ENCODE measurements at places on chromosomes 5 and 9.

- DNase-seq, result no peak
These were observed 17.0 kb upstream of the CEP78 start for GRCh38 chr9:78218890-78219289.

- no peak for DNase-seq
These were observed 163.2 kb upstream of the S1PR3 start for GRCh38 chr9:88828018-88828417.

DNA sequence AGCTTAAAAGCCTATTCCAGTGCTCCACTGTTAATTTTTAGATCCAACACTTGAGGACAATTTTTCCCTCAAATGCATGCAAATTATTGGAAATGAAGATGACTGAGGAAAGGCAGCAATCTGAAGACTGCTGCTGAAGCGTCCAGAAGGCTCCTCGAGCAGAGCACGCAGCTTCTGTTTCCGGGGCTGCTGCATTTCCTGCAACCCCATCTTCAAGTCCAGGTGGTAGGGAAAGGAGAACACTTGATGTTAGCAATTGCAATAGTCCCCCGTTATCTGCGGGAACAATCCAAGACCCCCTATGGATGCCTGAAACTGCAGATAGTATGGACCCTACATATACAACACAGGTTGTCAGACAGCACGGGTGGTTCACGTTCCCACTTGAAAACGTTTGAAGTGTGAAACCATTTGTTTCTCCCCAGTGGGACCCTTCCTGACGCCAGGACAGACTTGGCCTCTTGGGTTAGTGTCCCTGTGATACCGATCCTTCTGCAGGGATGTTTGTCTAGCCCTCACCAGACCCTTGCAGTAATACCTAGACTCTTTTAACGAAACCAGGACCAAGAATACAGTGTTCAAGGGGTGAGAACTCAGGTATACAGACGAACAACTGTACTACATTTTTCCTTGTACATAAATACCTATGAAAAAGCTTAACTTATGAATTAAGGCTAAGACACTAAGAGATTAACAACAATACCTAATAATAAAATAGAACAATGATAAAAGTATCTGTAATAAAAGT lies 152.3 kb downstream of the HSD17B3 start:
- DNase-seq, result no peak

GRCh38 chr9:21688108-21689102 lies 114.0 kb upstream of the MTAP start:
- DNase-seq, result no peak

DNA sequence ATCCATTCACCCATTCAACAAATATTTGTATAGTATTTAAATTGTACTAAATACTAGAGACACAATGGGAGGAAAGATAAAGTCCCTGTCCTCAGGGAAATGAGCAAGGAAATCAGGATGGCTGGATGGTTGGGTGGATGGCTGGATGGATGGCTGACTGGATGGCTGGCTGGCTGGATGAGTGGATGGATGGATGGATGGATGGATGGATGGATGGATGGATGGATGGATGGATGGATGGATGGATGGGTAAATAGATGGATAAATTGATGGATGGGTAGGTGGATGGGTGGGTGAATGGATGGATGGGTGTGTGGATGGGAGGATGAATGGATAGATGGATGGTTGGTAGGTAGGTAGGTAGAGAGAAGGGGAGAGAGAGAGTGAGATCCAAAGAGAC lies 41.5 kb upstream of the WWC1 start:
- no peak for DNase-seq

- no peak for DNase-seq
These were observed 59.1 kb downstream of the BOD1 start for GRCh38 chr5:173557123-173557903.

DNA sequence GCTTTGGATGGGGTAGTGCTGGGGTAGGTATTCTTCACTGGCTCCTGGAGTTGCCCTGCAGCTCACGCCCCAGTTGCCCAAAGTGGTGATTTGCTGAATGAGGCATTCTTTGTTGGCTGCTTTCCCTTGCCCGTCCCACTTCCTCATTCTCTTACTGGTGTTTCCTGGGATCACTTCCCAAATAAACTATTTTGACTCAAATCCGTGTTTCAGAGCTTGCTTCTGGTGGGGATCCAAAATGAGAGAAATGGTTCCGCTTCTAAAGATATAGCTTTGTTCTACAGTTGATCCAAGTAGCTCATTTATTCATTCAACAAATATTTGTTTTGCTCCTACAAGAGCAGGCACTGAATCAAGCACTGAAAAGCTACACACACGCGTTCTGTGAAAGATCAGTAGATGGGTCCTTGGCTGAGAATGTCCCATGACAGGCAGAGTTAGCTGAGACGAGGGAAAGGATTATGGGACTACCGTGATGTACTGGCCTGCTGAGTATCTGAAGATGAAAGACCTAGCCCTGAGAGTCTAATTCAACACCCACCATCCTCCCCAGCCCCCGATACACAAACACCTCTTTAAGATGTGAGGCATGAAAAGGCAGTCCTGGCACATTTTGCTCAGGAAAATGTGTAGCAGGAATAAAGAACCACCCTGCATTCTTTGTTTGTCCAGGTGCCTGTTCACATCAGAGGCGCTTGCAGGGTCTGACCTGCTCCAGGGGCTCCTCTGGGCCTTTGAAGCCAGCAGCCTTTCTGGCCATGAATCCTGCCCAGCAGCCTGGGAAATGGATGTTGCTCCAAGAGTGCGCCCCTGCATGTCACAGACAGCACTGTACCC lies 143.1 kb upstream of the RANBP3L start:
- DNase-seq, result no peak

DNA sequence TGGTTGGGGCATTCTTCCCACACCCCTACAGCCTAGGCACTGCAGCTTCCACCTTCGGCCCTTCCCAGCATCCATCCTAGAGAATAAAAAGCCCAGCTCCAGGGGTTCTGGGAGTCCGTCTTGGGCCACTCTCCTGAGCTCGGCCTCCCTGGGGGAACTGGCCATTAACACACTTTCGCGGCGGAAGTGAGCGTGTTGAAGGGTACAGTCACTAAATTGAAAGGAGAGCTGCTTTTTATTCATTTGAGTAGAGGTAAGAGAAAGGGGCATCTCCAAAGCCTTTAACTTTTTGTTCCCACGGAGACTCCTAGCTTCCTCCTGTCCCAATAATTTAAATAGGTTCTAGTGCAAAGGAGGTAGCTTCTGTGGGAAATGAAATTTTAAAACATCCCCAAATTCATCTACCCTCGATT lies 31.0 kb upstream of the NFIB start:
- DNase-seq, result no peak

- no peak for DNase-seq
These were observed 1.7 kb downstream of the STC2 start for GRCh38 chr5:173326501-173326960.

DNA sequence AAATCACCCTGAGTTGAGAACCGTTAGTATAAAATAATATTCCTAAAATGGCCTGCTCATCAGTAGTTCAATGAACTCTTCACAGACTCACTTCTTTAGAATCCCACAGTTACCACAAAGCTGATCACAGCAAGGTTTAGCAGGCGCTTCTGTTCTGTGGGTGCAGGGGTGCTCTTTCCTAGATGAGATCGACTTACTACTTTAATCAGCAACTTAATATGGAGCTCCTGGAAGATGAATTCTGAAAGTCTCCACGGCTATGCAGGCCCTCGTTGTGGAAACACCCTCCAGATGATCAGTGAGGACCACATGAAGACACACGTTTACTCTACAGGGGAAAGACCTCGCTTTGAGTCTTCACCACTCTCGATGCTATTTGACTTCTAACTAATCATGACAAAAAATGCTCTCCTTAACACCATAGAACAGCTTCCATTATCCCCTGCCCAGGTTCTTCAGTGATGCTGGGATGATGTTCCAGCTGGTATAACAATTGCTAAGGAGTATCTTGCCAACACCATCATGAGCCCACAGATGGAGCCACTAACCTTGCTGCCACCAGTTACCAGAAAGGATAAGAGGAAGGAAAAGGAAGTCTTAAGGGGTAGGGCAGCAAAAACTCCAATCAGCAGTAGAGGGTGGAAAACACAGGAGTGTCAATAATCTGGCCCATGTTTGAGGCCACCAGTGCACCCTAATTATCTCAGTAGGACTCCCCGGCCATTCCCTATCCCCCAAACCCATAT lies 17.9 kb upstream of the GPX8 start:
- no peak for DNase-seq

GRCh38 chr5:114118511-114118910 lies 243.4 kb upstream of the KCNN2 start:
- DNase-seq, result no peak

- no peak for DNase-seq
These were observed 19.7 kb upstream of the SNCAIP start for GRCh38 chr5:122292332-122292731.

- no peak for DNase-seq
These were observed 14.9 kb upstream of the TCOF1 start for GRCh38 chr5:150342583-150342982.

- DNase-seq, result no peak
These were observed 21.8 kb upstream of the JAKMIP2 start for GRCh38 chr5:147804334-147804733.

- no peak for DNase-seq
These were observed 674.3 kb downstream of the ACTL7B start for GRCh38 chr9:108181441-108181840.

DNA sequence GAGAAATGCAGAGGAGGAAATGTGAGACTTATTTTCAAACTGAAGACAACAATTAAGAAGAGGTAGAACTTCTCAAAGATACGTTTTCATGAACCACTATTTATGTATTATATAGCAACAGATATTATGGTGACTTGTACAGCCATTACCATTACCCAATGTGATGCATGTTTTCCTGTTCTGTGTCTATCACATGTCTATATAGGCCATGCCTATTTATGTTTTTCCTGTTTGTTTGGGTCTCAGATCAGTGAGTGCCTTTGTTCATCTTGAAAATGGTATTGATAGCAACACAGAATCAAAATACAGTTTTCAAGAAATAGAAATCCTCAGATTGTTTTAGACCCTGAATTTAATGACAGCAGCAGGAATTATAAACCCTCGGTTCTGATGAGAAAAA lies 44.0 kb downstream of the DAPK1 start:
- DNase-seq, result no peak

DNA sequence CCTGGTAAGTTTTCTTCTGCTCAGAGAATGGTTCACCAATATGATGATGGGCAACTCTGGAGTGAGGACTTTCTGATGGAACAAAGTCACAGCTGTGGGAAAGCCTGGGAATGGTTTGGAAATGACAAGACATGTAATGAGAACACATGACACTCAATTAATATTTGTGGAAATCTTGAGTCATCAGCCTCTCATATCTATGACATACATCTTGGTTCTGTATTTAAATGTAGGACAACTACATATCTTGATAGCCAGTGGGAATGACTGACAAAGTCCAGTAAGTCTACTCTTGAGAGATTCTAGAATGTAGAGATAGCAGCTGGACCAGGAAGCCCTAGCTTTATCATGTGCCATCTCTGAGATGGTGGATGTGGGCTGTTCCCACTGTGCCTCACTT lies 85.5 kb downstream of the PALM2AKAP2 start:
- DNase-seq, result no peak

DNA sequence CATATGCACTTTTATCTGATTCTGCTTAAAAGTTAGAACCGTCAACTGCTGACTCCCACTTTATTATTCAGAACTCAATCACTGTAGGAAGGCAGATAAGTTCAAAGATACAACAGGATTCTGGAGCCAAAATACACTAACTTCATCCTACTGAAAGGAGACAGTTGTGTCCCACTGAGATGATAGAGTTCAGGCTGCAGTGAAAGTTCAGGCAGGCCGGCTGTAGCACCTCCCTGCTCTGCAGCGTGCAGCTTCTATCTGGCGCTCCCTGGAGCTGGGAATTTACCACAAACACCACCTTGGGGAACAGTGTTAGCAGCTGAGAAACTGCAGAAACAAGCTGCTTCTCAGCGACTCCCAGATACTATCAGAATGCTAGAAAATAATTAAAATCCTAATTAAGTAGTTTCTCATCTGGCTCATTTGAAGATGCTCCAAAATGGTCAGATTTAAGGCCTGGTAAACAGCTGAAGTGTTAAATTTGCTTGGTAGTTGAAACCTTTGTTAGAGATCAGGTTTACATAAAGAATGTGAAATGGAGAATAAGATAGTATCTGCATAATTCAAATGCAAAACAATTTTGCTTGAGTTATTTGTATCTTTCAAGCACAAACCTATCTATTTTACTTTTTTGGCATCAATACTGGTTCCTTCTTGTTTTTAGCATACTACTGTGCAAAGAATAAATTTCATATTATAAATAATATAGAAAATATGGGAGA lies 52.3 kb upstream of the CNTLN start:
- DNase-seq, result no peak

All from stimulated activated CD8-positive, alpha-beta memory T cell treated with anti-CD3 and anti-CD28 coated beads, Interleukin-15, amount 100 ng/mL, for 24 hours (primary cell).